ENCODE measurements at places on chromosomes 5 and 9.
A peak's percentile ranks its signal among the peaks of the same experiment; 100 is the strongest.

DNA sequence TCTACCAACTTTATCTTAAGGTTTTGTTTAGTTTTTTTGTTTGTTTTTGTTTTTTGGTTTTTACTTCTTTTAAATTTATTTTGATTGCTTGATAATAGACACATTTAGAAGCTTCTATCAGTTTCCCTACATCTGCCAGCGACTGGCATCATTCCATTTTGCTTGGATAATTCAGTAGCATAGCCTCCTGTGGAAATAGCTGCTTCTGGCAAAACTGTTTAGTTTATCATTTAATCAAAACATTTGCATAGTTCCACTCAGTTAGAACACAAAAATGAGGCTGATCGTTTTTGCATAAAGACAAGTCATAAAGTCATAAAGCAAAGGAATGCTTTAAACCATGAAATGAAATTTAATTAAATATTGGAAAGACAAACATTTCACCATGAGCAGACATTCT, 133.7 kb upstream of the NFIL3 start:
- DNase-seq, result no peak

DNA sequence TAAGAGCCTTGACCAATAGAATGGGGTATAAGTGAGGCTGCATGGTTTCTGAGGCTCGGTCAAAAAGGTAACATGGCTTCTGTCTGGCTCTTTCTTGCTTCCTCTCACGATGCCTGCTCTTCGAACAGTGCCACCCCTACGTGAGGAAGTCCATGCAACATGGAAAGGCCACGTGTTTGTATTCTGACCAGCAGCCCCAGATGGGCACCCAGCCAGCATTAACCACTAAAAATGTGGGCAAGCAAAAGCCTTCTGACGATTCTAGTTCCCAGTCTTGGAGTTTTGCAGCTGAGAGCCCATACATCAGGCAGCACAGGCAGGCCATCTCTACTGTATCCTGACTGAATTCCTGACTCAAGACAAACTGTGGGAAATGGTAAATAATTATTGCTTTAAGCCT, 24.2 kb upstream of the NREP start:
- no peak for DNase-seq

DNA sequence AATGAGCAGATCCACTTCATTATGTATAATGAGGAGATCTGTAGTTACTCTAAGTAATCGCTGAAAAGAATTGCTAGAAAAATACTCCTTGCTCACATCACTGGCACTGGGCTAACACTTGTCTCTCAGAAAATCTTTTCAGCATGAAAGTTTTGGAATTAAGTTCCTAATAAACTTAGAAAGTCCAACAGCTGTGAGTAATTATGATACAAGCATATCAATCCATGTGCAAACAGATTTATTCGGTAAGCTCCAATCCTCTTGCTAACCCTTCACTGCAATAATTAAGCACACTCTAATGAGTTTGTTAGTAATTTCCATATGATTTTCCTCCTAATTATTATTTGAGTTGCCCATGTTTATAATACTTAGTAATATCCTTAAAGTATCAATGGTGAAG, 652.6 kb upstream of the WWC1 start:
- DNase-seq, result no peak

- DNase-seq, result no peak
These were observed 222.1 kb downstream of the TARS1 start for GRCh38 chr5:33662722-33663427.

GRCh38 chr5:11801061-11801460, 103.2 kb downstream of the CTNND2 start:
- no peak for DNase-seq

GRCh38 chr5:160033546-160034252, 24.8 kb downstream of the TTC1 start:
- DNase-seq, result no peak

DNA sequence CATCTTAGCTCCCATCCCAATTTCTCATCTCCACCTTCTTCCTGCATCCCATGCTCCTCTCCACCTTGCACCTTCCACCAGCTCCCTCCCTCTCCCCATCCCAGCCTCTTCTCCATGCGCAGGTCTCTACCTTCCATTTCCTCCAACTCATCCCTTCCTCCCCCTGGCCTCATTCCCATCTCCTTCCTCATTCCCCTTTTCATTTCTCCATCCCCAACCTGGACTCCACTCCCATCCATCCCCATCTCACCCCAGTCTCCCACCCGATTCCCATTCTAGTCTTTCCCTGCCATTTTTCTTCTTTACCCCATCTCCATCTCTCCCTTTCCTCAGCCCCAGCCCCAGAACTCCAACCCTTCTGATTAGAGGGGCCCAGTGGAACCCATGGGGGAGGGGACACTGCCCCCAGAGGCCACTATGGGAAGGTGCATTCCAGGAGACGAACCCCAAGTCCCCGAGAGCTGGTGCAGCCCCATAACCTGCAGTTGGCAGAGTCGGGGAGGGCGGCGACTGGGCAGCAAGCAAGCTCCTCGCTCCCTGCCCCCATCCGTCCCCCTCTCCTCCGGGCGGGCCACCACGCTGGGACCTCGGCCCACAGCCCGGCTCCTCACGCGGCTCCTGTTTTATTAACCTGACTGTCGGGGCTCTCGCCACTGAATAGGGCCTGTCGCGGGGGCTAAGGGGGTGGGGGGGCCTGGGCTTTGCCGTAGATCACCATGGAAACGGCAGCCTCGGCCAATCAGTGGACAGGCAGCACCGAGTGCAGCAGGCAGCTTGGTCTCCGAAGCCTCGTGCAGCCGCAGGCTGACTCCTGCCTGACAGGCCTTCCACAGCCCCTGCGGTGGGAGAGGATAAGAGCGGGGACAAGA, 66.7 kb downstream of the PCDH1 start:
- DNase-seq, result peak; percentile 2

DNA sequence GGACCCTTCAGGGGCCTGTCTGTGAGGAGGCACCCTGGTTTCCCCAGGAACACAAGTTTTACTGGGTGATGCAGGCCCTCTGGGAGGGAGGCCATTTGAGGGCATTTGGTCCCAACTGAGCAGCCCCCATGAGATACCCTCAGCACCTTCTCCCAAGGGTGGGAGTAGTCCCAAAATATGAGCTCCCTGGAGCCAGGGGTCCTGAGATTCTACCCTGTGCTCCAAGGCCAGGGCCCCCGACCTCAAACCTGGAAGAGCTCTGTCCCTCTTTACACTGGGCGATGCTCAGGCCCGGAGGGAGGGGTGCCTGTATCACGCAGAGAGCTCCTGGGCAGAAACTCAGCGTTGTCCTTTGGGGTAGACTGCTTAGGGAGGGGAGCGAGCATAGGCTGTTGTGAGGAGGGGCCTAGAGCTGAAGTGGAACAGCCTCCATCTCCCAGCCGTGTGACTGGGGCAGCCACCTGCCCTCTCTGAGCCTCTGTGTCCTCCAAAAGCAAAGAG, 64.0 kb upstream of the SYNPO start:
- DNase-seq, result no peak

DNA sequence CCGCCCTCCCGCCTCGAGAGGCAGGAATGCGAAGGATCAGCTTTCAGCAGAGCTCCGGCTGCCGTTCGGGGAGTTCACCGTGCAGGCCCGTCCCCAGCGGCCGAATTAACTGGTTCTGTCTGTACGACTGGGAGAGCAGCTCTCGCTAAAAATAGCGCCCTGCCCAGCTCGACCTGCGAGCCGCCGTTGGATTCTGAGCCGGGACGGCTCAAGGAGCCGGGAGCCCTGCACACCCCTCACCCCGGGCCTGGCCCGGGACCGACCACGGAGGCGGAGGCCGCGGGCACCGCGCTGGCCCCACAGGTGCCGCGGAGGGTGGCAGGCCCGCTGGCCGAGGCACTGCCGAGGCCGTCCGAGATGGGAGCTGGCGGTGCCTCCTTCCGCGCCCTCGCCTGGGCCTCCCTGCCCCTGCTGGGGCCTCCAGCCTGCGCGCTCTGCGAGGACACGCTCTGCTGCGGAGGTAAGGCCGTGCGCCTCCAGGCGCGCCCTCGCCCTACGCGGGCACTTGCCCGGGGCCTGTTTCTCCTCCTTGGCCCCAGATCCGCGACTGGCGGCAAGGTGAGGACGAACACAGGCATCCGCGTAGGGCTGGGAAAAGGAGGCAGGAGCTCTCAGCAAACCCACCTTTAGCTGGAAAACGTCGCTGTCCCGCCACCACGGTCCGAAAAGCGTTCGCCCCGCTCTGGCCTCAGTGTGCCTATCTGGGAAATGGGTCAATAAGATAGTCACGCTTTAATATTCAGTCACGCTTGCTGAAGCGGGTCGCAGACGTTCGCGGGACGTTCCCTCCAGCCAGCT, 53.1 kb upstream of the DAB2IP start:
- no peak for DNase-seq

- DNase-seq, result no peak
These were observed 214.0 kb downstream of the MCTP1 start for GRCh38 chr5:95070866-95071265.

DNA sequence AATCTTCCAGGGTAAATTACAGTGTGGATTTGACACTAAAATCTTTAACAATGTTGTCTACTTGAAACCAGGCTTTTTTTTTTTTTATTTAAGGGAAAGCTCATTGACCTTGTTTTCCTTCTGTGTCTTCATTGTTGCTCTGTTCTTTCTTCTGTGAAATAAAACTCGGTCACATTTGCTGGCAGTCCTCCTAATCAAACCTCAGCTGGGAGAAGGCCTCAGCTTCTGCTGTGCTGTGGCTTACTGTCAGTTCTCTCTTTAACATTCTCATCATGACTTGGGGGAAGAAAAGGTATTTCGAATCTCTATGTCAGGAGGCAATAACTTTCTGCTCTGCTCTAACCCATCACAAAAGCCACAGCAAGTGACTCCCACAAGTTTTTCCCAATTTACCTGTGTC, 268.9 kb downstream of the ZNF608 start:
- no peak for DNase-seq

DNA sequence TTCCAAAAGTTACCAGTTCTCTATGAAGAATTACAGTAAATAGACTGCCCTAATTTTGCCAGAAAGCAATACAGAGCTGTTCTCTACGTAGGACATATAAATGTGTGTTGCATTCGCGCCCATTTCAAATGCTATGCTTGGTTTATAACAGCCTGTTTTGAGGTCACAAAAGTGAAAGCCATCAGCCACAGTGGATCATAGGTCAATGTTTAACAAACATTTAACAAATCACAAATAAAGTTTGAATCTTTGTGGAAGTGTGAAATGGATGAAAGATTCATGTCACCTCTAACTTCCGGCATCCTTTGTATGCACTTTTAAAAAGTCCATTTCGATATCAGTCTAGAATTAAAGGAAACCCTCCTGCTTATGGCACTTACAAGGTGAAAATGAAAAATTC, 371.3 kb downstream of the GLIS3 start:
- DNase-seq, result no peak

GRCh38 chr9:5971740-5972139, 43.7 kb downstream of the RANBP6 start:
- no peak for DNase-seq

DNA sequence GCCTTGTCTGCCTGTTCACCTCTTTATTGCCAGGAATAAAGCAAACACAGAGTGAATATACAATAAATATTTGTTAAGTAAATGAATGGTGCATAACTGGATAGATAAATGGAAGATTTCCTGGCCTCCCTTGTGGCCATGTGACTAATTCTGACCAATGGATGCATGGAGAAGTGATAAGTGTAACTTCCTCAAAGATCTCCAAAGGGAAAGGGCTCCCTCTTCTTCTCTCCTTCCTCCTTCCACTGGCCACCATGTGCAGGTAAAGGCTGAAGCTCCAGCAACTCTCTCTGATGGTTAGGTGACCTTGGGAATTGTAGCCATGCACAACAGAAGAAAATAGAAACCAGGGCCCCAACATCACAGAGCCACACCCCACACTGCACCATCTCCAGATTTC, 174.4 kb downstream of the EBF1 start:
- no peak for DNase-seq

GRCh38 chr9:121885345-121885901, 207.7 kb downstream of the TTLL11 start:
- no peak for DNase-seq

DNA sequence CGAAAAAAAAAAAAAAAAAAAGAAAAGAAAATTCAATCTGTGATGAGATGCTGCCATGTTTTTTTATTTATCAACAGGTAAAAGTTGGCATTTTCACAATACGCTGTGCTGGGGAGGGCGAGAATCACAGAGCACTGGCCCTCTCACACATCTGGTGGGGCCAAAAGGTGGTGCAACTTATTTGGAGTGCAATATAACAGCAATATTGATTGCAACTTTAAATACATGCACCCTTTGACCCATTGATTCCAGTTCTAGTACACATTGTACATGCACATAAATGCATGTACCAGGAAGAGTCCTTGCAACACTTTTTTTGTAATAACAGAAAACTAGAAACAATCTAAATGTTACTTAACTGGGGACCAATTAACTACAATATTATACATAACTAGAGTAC, 159.1 kb downstream of the DAB2IP start:
- no peak for DNase-seq

Measured in stimulated activated CD8-positive, alpha-beta memory T cell treated with anti-CD3 and anti-CD28 coated beads, Interleukin-2, amount 100 ng/mL, for 1 hour (primary cell).